ENCODE measurements at places on chromosomes 4 and X.
A peak's percentile ranks its signal among the peaks of the same experiment; 100 is the strongest.

GRCh38 chrX:133215017-133215416 lies 3.1 kb downstream of the TFDP3 start:
- DNase-seq, result no peak

DNA sequence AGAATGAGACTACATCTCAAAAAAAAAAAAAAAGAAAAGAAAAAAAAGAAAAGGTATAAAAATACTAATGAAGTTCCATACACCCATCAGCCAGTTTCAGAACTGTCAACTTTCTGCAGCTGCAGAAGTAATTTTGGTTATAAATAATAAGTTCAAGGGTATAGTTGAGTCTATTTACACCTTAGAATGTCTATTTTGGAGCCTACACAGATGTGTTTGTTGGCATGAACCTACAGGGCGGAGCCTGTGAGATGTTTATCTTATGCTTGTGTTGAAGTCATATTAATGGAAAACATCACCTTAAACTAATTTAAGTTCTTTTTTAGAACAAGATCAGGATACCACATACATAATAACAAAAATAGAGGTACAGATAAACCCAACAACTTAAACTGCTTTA lies 85.8 kb downstream of the RAPGEF2 start:
- DNase-seq, result no peak

- DNase-seq, result no peak
Measured at GRCh38 chr4:22504447-22504846, 11.4 kb downstream of the ADGRA3 start.

GRCh38 chr4:118975449-118976192 lies 87.0 kb downstream of the SYNPO2 start:
- DNase-seq, result no peak

DNA sequence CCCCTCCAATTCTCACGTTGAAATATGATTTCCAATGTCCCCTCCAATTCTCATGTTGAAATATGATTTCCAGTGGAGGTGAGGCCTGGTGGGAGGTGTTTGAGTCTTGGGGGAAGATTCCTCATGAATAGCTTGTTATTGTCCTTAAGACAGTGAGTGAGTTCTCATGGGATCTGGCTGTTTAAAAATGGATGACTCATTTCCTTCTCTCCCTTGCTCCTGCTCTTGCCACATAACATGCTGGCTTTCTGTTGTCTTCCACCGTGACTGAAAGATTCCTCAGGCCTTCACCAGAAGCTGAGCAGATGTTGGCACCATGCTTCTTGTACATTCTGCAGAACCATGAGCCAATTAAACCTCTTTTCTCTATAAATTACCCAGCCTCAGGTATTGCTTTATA lies 346.8 kb upstream of the TECRL start:
- no peak for DNase-seq

DNA sequence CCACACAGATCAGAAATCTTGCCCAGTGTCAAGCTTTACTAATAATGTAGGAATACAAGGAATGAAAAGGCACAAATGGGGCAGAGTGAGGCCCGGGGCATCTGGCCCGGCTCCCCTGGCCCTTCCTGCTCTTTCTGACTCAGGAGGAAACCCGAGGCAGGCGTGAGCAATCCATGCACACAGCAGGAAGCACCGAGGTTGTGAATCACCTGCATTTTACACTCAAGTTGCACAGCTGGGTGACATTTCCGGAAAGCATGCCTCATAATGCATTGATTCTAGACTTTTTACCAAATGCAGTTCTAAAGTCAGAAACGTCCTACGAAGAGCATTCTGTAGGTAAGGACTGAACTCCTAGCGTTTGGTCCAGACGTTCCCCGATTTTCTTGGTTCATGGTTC lies 38.9 kb downstream of the PRIMPOL start:
- no peak for DNase-seq

GRCh38 chr4:1026115-1026514 lies 14.7 kb downstream of the FGFRL1 start:
- DNase-seq, result no peak

DNA sequence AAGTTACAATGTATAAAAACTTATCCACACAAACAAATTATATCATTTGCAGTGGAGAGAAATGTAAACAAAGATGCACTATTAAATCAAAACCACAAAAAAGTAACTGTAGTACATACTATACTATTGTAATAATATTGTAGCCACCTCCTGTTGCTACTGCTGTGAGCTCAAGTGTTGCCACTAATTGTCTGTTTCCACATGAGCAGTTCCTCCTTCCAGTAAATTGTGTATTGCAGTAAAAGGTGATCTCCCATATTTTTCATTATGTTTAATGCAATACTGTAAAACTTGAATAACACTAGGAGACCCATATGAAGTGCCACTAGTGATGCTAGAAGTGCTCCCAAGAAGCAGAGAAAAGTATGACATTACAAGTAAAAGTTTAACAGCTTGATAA lies 11.7 kb downstream of the LIN54 start:
- no peak for DNase-seq

DNA sequence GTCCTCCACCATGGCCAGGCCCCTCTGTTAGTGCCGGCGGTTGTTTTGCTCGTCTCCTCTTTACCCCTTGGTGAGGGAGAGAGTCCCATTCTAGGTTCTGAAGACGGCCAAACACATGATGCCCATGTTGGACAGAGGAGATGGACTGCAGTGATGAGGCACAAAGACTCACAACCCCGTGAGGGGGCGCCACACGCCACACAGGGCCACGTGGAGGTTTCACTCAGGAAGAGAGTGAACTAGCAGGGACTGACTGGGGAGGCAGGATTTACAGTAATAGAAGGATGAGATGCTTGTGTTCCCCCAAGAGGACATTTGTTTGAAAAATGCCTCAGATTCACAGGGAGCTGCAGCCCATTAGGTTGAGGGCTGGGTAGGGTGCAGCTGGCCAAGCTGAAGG lies 655.3 kb upstream of the FRG1 start:
- DNase-seq, result no peak

- no peak for DNase-seq
Measured at GRCh38 chrX:96835660-96836289, 47.9 kb upstream of the RPA4 start.

DNA sequence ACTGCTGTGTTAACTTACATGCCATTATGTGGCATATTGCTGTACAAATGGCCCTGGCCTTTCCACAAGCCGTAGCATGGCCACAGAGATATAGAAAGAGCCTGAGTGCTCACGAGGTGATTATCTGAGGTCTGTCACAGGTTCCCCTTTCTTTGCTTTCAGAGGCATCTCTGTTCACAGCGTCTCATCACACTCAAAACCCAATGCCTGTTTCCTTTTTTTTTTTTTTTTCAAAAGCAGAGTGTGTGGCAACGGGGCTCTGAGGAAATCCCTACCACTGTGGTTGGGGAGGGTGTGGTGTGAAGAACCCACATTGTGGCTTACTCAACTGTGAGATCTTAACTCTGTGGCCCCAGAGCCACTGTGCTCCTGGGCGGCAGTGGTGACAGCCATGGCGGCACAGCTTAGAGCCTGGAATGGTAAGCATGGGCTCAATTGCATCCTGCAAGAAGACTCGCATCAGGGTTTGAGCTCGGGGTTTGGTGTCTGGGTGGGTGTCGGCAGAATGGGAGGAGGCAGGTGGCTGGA lies 30.8 kb downstream of the RTL5 start:
- DNase-seq, result peak; percentile 39

DNA sequence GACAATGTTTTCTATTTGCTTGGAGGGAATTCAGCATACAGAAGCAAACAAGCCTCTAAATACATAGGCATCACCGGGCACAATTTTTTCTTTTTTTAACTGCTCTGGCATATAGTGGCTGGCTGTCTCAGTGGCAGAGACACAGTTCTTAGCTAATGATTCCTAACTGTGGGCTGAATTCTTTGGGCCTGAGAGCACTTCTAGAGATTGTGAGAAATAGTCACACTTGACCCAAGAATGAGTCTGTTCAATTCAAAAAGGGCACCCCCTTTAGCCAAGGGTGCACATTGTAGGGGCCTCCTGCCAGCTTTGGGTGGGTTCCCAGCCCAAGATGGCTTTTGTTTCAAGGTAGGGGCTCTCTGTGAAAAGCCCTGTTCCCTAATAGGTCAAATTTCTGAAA lies 345.7 kb downstream of the ARHGAP10 start:
- no peak for DNase-seq

DNA sequence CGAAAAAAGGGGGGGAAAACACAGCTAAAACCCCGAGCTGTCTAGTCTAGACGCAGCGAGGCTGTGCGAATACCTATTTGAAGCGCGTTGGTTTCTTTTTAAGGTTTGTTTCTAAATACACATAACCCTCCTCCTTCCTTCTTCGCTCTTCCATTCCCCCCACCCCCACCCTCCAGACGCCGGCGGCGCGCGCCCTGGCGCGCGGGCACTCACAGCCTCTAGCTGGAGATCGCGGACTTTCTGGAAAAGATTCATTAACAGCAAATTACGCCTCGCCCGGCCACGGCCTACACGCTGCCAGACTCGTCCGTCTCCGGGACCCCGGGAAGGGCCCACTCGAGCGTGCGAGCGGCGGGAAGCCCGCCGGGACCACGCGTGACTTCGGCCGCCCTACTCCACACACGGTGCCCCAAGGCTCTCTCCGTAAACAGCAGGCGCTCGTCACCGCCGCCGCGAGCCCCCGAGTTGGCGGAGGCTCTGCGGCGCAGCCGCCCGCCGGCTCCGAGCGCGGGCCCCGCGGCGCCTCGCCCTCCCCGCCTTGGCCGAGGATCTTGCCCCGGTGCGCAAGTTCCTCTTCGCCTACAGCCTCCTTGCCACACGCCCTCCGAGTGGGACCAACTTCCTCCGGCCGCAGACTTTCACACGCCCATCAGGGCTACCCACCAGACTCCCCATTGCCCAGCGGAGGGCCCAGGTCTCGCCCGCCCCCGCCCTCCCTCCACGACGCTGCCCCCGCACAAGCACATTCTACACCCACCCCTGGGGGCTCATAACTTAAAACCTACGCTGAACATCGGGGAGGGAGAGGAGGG lies 2.0 kb downstream of the BCOR start:
- DNase-seq, result no peak

- no peak for DNase-seq
Measured at GRCh38 chr4:136742333-136742732, 790.0 kb downstream of the PCDH18 start.

GRCh38 chr4:114383721-114384120 lies 214.9 kb upstream of the UGT8 start:
- DNase-seq, result no peak

- no peak for DNase-seq
Measured at GRCh38 chr4:52049266-52049665, 1.8 kb upstream of the SPATA18 start.

- no peak for DNase-seq
Measured at GRCh38 chr4:5120468-5120867, 69.2 kb downstream of the STK32B start.

DNA sequence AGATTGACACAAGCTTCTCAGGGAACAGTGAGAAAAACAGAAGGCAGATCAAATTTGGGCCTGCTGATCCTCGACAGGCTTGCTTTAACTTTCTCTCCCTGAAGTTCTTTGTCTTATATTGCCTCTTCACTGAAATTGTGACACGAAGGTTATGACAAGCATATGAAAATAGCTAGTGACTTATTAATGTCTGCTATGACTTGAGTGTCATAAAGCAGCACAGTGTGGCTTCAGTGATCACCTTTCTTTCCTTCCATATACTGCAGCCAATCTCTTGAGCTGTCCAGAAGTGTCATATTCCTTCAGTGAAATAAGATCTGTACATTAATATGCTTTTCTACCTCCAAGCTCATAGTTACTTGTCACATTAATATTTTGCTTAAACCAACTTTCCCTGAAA lies 870.2 kb downstream of the C4orf33 start:
- no peak for DNase-seq

- no peak for DNase-seq
Measured at GRCh38 chr4:80409809-80410208, 74.3 kb downstream of the CFAP299 start.

GRCh38 chr4:94739741-94740140 lies 18.0 kb upstream of the BMPR1B start:
- no peak for DNase-seq

GRCh38 chrX:53263597-53264094 lies 17.7 kb downstream of the IQSEC2 start:
- peak; percentile 35 for DNase-seq

GRCh38 chr4:95415346-95415771 lies 133.4 kb downstream of the UNC5C start:
- no peak for DNase-seq
